Head of caudate nucleus (tissue), 42 donors: ENCODE measurements at places on chromosomes 4 and X.

DNA sequence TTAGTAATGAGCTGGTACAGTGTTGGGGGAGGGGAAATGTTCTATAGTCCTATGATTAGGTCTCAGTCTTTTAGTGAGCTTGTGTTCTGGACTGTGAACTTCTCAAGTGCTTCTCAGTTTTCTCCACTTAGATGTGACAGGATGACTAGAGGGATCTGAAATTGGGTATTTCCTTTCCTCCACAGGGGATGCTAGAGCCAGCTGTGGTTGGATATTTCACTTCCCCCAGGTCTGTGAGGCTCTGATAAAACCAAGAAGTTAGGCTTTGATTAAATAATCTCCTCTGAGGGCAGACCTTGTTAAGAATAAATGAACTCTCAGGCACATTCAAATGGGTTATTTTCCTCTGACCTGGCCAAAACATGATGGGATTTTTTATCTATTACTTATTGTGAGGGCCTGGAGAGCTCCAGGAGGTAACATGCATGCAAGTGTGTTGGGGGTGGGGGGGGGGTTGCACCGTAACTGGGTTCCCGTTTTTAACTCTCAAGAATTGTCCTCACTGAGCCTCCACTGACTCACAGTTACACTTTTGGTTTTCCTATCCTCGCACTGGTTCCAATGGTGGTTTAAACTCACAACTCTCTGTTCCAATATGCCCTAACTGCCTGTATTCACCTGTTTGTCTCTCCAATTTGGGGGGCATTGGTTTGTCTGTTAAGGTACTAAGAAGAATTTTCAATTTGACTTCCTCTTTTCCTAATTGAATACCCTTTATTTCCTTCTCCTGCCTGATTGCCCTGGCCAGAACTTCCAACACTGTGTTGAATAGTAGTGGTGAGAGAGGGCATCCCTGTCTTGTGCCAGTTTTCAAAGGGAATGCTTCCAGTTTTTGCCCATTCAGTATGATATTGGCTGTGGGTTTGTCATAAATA, 28.1 kb upstream of the GLRA3 start:
- DNase-seq = no peak

- no peak for DNase-seq
These were observed 79.4 kb downstream of the FAM53A start for GRCh38 chr4:1604706-1605205.

- DNase-seq = peak; percentile 16
These were observed 11.0 kb downstream of the ARHGAP36 start for GRCh38 chrX:131068945-131069719.

GRCh38 chr4:156971676-156972378, at the start of gene PDGFC:
Gene PDGFC (minus strand): TSS chr4:156971799. CDS start chr4:156970903, 896 bp downstream.
- peak; percentile 30 for DNase-seq

- no peak for DNase-seq
These were observed 326.4 kb upstream of the NOCT start for GRCh38 chr4:138689187-138689586.

- DNase-seq = no peak
These were observed 556 bp upstream of the SMARCA5 start for GRCh38 chr4:143512978-143513313.

DNA sequence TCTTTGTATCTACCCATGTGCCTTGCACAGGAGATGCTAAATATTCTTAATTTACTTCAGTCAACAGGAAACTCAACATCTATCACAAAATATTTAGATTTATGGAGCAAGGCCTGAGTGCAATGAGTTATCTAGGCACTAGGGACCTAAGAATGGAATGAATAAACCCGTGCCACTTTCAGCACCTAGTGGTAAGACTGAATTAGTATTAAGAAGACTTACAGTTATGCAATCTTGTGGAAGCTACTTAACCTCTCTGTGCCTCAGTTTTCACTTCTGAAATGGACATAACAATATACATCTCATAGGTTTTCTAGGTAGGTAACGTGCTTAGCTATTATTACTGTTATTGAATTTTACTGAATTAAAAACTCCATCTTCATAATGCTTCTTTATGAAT, 144.6 kb upstream of the MAP3K15 start:
- DNase-seq = no peak

- peak; percentile 31 for DNase-seq
These were observed 42.0 kb downstream of the IRF2 start for GRCh38 chr4:184432127-184432922.

- no peak for DNase-seq
These were observed 37.8 kb upstream of the FRMD7 start for GRCh38 chrX:132165651-132166050.

GRCh38 chrX:31233941-31234496, 162.2 kb upstream of the FTHL17 start:
- no peak for DNase-seq

GRCh38 chr4:165052627-165053026, 1.0 kb upstream of the TRIM75 start:
- DNase-seq = no peak

GRCh38 chr4:38114386-38115150, 154.4 kb downstream of the PTTG2 start:
- DNase-seq = no peak

- DNase-seq = no peak
These were observed 25.6 kb downstream of the ATP10D start for GRCh38 chr4:47510506-47511143.

DNA sequence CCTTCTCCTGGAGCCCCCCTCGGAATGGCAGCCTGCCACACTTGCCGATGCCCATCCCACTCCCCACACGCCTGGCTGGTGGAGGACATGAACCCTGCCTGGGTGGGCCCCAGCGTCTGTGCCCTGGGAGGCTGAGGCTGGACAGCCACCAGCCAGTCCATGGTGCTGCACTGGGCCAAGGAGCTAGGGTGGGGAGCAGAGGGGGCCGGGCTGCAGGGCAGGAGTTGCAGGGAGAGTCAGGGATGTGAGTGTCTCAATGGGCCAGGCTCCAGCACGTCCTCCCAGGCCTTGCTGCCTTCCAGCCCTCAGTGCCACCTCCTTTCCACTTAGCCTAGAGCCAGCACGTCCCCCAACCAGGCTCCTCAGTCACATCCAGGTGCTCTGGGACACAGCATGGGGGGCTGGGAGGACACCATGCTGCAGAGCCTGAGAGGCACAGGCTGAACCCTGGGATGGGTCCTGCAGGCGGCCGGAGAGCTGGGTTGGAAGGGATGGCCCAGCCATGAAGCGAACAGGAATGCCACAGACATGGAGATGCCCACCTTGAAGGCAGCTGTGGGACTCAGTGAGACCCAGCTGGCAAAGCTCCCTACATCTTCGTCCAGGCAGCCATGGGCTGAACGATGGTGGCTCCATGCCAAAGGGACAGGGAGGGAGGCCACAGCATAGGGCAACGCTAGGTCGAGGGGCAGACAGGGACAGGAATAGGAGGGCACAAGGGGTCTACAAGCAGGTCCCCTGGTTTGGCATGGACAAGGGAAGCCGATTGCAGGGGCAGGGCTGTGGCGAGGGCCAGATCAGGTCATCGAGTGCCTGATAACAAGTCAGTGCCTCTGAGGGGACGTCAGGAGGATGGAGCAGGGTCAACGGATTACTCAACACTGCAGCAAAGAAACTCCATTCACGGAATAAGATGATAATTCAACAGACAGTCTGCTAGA, 30.1 kb upstream of the MXD4 start:
- DNase-seq = no peak

DNA sequence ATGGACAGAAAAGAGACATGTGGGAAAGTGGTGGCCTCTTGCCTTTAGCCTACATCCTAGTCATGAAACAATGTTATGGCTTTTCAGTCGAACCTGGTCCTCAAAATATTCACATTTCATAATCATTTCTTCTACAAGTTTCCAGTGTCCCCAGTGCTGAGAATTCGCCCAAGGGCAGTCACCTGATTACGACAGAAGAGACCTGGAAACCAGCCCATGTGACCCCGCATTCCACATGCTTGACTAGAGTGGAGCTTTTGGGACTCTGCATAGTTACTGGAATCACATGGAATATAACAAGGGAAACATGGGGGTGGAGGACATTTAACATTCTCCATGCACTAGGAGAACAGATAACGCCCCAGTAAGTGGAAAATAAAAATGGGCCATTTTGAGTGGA, 100.1 kb downstream of the PPARGC1A start:
- no peak for DNase-seq

DNA sequence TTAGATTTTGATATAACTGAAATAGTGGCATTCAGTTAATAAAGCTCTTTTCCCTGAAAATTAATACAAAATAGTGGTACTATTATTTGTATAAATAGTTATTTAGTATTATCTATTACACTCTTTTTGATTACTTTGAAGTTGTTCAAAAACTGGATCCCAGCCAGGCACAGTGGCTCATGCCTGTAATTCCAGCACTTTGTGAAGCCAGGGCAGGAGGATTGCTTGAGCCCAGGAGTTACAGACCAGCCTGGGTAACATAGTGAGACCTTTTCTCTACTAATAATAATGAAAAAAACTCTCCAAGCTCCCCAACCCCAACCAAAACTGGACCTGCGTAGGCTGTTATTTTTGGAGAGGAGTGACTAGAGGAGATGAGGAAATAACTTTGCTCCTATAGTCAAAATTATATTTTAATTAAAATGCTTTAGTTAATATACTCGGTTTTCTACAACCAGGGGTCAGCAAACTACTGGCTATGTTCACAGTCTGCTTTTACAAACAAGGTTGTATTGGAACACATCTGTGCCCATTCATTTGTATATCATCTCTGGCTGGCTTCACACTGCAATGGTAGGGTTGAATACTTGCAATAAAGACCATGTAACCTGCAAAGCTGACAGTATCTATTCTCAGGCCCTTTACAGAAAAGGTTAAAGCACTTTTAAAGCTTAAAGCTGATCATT, 27.6 kb downstream of the GUCY1A1 start:
- DNase-seq = no peak

GRCh38 chrX:71998836-71999509, 88.3 kb downstream of the NHSL2 start:
- DNase-seq = peak; percentile 10

DNA sequence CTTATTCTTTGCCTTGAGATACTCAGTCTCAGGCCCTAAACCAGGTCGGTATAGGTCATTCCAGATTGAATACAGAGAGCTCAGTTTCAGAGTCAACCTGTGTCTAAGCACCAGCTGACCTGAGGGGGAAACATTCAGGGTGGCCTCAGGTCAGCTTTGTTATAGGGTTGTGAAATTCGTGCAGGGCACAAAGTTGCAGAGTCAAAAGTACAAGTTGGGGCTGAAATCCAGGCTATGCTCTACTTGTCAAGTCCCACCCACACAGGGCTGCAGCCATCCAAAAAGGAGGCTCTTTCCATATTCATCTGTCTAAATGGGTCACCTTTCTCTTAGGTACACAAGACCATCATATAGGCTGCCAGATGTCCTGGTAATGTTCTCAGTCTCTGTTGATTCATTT, 89.7 kb downstream of the ITIH6 start:
- no peak for DNase-seq

- DNase-seq = no peak
These were observed 201.0 kb upstream of the MAMLD1 start for GRCh38 chrX:150162141-150162540.

DNA sequence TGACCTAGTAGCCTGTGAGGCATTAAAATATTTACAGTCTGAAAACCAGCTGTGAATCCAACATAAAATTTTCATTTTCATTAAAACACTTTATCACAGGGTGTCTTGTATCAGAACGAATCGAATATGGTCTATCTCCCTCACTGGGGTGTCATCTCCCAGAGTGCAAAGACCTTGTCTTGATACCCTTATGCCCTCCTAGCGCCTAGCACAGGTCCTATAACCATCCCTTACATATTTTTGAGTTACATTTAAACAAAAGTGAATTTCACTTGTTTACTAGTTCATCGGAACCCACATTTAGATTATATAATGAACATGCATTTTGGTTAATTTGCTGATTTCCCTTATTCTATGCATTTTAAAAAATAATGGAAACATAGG, 14.0 kb downstream of the DIPK2B start:
- no peak for DNase-seq

GRCh38 chr4:153603258-153603657, 80.8 kb upstream of the TLR2 start:
- no peak for DNase-seq

- DNase-seq = no peak
These were observed 11.0 kb upstream of the SH3TC1 start for GRCh38 chr4:8188085-8188484.

GRCh38 chrX:150223176-150224015, 139.7 kb upstream of the MAMLD1 start:
- no peak for DNase-seq
